MM.1S (cell line): ENCODE measurements at places on chromosomes 5 and 9.

- H3K27ac ChIP-seq, result no peak overlapping the region
- no peak overlapping the region for H3K4me3 ChIP-seq
- H3K36me3 ChIP-seq, result no peaks in the 10 kb centered on the region
- no peaks in the 10 kb centered on the region for H3K27me3 ChIP-seq
Measured at GRCh38 chr5:60835554-60835953, 8.5 kb downstream of the ELOVL7 start.

GRCh38 chr9:8883321-8883720 lies 1083.7 kb upstream of the DMAC1 start:
- no peak overlapping the region for H3K4me3 ChIP-seq
- no peak for DNase-seq
- no peaks in the 10 kb centered on the region for H3K4me1 ChIP-seq
- H3K27ac ChIP-seq, result no peak overlapping the region

- no peak overlapping the region for H3K27ac ChIP-seq
- H3K4me1 ChIP-seq, result no peaks in the 10 kb centered on the region
- no peaks in the 10 kb centered on the region for H3K36me3 ChIP-seq
- no peaks in the 10 kb centered on the region for H3K27me3 ChIP-seq
- no peak for DNase-seq
Measured at GRCh38 chr5:65984098-65984885, 57.9 kb downstream of the ERBIN start.

- H3K27me3 ChIP-seq, result no peaks in the 10 kb centered on the region
- H3K36me3 ChIP-seq, result no peaks in the 10 kb centered on the region; the same call in 1 of the 2 replicates
- peak within 1 kb of the TSS; percentile 87 for H3K27ac ChIP-seq
- peak; percentile 96 for DNase-seq
Measured at GRCh38 chr5:65624025-65624570, at the start of gene TRIM23. TSS of gene TRIM23 (minus strand) at chr5:65624333. CDS start at chr5:65624274, 59 bp downstream.

DNA sequence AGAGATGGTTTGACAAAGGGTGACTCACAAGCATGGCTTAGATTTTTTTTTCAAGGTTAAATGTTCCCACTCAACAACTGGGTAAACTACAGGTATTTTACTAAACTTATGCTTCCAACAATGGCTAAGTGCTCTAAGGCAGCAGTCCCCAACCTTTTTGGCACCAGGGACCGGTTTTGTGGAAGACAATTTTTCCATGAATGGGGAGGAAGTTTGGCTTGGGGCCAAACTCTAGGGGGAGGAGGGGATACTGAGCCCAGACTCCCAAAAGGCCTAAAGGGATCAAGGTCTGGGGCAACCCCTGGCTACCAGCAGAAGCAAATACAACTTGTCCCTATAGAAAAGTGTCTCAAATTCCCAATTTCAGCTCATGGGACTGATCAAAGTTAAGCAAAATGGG lies 32.0 kb upstream of the HSD17B3 start:
- H3K27me3 ChIP-seq, result no peaks in the 10 kb centered on the region
- H3K4me1 ChIP-seq, result no peaks in the 10 kb centered on the region
- H3K27ac ChIP-seq, result no peak overlapping the region
- H3K36me3 ChIP-seq, result no peaks in the 10 kb centered on the region

DNA sequence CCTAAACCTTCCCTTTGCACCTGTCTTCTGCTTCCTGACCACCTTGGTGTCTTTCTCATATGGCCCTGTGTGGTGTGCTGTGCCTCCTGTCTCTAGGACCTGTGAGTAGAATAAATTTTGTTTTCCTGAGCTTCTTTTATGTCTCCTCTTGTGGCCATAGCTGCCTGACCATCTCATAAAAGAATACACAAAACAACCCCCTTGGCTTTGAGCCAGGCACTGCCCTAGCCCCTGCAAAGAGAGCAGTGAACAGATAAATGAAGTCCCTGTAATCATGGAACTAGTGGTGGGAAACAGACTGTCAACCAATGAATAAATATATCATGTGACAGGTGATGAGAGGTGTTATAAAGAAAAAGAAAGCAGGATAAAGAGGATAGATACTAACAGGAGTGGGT lies 485.1 kb downstream of the CSNK1G3 start:
- DNase-seq, result no peak
- no peaks in the 10 kb centered on the region for H3K4me1 ChIP-seq
- H3K36me3 ChIP-seq, result no peaks in the 10 kb centered on the region
- no peak overlapping the region for H3K4me3 ChIP-seq
- no peak overlapping the region for H3K27ac ChIP-seq

- DNase-seq, result no peak
- H3K4me3 ChIP-seq, result no peak overlapping the region
- H3K36me3 ChIP-seq, result no peaks in the 10 kb centered on the region
- no peak overlapping the region for H3K27ac ChIP-seq
- no peaks in the 10 kb centered on the region for H3K27me3 ChIP-seq
Measured at GRCh38 chr5:39314591-39314990, 49.7 kb downstream of the C9 start.

DNA sequence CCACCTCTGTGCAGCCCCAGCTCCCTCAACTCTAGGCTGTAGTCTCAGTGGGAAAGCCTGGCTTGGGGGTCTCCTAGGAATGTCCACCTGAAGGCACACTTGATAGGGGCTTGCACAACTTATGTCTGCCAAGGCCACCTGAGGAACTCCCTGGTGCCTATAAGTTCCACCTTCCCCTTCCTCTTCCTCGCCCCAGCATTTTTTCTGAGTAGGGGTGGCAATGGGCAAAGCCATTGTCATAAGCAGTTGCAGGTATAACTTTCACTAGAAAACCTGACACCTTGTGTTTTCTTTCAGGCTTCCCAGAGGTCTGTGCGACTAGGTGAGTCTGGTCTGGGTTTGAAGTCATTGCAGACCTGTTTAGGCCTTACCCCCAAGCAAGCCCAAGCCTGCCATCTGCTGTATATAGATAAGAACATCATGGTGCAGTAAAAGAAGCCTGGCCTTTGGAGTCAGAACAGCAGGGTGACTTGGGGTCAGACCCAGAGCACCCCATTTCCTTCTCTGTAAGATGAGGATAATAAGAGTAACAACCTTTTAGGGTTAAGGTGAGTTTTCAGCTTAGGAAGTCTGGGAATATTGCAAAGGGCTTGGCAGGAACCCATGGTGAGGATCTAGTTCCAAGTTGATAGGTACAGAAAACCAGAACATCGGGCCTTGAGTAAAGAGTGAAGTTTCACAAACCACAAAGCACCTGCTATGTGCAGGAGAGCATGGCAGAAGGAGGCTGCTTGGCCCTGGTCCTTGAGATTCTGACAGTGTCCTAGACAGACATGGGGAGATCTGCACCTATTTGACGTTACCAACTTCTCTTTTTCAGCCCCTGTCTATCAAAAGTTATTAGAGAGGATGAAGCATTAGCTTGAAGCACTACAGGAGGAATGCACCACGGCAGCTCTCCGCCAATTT lies 33.8 kb downstream of the TGFBI start:
- peaks cover 4% of the 10 kb centered on the region; the same call in 1 of the 2 replicates for H3K4me1 ChIP-seq
- H3K36me3 ChIP-seq, result no peaks in the 10 kb centered on the region
- no peak overlapping the region for H3K27ac ChIP-seq
- H3K4me3 ChIP-seq, result no peak overlapping the region
- DNase-seq, result peak; percentile 84

DNA sequence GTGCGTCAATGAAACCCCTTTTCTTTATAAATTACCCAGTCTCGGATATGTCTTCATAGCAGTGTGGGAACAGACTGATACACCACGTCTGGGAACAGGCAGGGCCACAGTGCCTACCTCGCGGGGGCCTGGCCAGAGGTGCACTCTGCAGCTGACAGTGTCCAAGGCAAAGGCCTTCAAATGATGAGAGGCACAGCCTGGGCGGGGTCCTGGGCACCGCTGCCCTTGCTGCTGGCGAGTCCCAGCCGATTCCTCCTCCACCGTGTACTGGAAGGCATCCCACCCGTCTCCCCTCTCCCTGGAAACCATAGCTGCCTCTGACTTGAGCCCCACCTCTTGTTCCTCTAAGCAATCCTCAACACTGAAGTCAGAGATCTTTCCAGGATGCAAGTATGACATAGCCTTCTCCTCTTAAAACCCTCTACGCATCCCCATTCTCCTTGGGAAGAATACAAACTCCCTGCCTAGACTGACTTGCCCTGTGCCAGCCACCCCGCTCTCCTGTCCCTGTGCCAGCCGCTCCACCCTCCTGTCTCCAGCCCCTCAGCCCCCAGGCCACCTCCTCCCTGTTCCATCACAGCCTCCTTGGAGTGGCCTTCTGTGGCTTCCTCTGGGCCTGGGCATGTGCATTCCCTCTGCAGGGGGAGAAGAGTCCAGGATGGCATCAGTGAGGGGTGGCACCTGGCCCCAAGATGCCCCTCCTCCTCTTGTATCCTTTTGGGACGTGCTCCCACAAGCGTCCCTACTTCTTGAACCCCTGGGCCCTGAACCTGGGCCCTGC lies 8.1 kb upstream of the COL5A1 start:
- peaks cover 95% of the 10 kb centered on the region for H3K27me3 ChIP-seq
- no peaks in the 10 kb centered on the region for H3K36me3 ChIP-seq
- DNase-seq, result no peak
- H3K27ac ChIP-seq, result no peak overlapping the region
- no peaks in the 10 kb centered on the region for H3K4me1 ChIP-seq

GRCh38 chr9:90883661-90884060 lies 82.0 kb downstream of the SYK start:
- H3K27me3 ChIP-seq, result no peaks in the 10 kb centered on the region
- H3K36me3 ChIP-seq, result no peaks in the 10 kb centered on the region

GRCh38 chr5:164059471-164059870 lies 554.1 kb downstream of the MAT2B start:
- no peak for DNase-seq
- no peaks in the 10 kb centered on the region for H3K4me1 ChIP-seq
- H3K27me3 ChIP-seq, result no peaks in the 10 kb centered on the region
- H3K27ac ChIP-seq, result no peak overlapping the region

DNA sequence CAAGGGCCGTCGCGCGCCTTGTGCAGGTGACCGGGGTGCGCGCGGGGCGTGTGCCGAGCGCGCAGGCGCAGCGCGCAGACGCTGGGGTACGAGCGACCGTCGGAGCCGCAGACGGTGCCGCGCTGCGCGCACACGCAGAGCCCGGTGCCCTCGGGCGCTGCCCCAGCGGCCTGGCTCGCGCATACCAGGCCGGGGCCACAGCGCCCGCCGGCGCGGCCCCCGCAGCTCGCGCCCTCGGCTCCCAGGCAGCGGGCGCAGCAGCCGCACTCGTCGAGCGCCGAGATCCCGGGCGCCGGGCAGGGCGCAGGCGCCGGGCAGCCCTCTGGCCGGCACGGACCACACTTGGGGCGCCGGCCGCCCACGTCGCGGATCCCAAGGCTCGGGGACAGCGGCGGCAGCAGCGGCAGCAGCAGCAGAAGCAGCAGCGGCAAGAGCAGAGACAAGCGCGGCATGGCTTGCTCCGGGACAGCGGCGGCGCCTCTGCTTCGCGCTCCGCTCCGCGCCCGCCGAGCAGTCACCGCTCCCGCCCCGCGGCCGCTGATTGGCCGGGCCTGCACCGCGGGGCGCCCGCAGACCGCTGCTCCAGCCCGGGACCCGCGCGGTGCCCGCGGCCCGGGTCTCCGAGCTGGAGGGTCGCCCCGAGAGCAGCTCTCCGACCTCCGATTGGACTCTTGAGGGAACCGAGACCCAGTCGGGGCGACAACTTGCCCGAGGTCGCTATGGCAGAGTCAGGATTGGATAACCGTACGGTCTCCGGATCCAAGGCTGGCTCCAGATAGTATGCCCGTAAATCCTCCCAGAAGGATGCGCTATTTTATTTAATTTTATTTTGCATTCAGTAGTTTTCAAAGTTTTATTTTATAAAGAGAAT lies at the start of gene IGFBPL1:
TSS of gene IGFBPL1 (minus strand) at position 482 of the 871 bp plus-strand sequence. CDS start at position 452, 30 bp downstream.
- H3K4me3 ChIP-seq, result no peak within 1 kb of the TSS
- H3K27ac ChIP-seq, result no peak within 1 kb of the TSS
- no peaks in the 10 kb centered on the region for H3K36me3 ChIP-seq
- peak; percentile 8 for DNase-seq
- H3K4me1 ChIP-seq, result no peaks in the 10 kb centered on the region
